ENCODE measurements at places on chromosomes 7 and 10.

DNA sequence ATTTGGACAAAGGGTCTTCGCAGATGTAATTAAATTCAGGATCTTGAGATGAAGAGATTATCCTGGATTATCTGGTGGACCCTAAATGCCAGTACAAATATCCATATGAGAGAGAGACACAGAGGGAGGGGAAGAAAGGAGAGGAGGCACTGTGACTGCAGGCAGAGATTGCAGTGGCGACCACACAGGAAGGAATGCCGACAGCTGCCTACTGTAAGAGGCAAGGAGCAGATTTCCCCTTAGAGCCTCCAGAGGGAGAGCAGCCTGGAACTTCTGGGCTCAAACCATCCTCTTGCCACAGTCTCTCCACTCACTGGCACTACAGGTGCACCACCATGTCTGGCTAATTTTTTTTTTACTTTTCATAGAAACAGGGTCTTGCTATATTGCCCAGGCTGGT lies 152.3 kb downstream of the SDK1 start:
- no peak for DNase-seq

GRCh38 chr10:13462551-13462950 lies 66.3 kb downstream of the BEND7 start:
- DNase-seq: no peak

DNA sequence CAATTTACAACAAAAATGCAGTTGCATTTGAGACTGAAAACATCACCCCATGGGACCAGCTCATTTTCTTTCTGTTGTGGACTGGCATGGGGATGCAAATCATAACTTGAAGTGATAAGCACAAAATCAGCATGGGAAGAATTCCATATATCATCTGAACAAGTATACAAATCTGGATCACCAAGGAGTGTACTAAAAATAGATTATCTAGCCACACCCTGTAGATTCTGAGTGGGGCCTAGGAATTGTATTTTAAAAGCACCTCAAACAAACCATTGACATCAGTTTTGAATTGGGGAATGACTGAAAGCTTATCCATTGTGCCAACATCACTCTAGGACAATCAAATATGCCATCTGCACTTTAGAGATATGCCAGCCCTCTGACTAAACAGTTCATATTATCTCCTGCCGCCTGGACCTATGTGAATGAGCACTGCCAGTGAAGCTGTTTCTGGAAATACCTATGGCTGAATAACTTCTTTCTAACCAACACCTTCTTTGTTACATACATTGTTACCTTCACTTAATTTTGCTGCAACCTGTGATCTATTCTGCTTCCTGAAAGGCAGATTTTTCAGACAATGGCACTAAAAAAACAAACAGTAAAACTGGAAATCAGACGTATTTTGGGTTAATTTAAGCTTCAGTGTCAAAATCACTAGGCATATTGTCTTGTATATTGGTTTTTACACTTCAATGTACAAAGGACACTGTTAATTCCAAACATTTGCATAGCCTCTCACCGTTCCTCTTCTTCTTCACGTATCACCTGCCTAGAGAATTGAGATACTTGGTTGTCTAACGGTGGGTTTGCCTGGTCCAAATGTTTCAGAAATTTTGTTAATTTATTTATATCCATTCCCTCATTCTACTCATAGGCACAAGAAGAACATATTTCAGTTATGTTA lies 42.4 kb upstream of the HGF start:
- DNase-seq: no peak

DNA sequence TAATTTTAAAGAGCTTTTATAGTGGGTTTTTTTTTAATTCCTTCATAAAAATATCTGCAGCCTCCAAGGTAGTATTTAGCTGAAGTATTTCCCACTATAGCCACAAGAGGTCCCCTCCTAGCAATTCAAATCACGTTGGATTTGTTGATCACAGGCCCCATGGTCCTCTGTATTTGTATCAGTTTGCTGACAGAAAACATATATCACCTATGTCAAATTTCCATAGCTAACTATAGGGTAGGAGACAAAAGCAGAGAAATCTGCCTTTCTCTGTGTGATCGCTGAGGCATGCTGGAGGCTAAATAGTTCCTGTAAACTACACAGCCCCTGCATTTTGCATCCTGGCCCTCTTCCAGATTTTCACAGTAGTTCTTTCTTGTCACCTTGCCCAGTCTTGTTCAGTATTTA lies 1.7 kb upstream of the CTNNA3 start:
- DNase-seq: no peak

DNA sequence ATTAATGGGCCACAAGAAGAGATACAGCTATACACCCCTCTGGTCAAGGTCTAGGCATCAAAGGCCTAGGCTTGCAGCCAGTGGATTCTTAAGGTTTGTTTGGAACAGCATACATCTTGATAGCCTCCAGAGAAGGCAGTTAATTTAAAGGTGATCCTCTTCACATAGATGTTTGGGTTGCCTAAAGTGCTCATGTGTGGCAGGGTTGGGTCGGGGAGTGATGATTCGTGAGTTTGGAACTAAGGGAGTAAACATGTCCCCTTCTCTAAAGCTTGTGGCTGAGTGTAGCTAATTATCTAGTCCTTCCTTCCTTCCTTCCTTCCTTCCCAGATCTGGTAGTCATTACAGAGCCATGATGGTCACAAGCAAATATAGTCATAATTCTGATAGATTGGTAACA lies 12.4 kb downstream of the PCLO start:
- no peak for DNase-seq

DNA sequence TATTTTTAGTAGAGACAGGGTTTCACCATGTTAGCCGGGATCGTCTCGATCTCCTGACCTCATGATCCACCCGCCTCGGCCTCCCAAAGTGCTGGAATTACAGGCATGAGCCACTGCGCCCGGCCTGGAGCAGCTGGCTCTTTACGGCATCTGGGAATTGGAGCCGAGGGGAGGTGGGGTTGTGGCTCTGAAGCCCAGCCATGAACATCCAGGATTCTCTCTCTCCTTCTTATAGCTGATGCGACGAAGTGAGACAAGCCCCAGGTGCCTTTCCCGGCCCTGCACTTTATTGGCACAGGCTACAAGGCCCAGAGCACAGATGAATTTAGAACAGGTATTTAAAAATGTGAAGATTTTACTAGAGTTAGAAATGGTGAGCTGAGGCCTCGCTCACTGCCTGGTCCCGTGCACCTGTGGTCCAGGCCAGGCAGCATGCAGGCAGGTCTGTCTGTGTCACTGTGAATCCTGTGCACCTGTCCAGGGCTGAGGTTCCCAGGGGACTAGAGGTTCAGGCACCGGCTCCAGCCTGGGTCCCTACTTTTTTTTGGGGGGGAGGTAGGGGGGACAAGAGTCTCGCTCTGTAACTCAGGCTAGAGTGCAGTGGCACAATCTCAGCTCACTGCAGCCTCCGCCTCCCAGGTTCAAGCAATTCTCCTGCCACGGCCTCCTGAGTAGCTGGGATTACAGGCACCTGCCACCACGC lies 379.7 kb upstream of the FOXK1 start:
- DNase-seq: no peak

DNA sequence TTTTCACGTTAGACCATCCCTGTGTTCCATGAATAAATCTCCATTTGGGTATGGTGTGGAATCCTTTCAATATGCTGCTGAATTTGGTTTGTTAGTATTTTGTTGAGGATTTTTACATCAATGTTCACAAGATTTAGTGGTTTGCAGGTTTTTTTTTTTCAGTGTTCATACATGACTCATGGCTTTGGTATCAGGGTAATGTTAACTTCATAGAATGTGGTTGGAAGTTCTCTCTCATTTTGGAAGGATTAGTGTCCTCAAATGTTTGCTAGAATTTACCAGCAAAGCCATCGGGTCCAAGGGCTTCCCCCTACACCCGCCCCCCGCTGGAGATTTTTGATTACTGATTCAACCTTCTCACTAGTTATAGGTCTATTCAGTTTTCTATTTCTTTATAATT lies 398.0 kb downstream of the NXPH1 start:
- no peak for DNase-seq

GRCh38 chr10:129417870-129418269 lies 49.2 kb upstream of the MGMT start:
- DNase-seq: no peak

GRCh38 chr10:34696423-34696822 lies 118.7 kb downstream of the PARD3 start:
- DNase-seq: peak; percentile 42

DNA sequence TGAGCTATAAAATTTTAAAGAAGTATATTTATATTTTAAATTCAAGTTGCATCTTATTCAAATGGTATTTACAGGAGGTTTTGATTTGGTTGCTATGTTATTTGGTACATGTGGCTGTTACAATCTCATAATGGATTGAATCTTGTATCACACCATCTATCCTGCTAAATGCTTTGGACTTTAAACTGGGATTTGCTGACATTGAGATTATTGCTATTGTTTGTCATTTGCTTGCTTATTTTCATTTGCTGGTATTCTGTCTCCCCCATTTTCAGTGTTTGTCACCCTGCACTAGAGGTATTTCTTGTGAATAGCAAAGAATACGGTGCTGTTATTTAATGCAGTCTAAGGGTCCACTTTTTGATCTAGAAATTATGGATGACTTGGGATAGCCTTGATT lies 171.1 kb downstream of the SH2D4B start:
- no peak for DNase-seq

DNA sequence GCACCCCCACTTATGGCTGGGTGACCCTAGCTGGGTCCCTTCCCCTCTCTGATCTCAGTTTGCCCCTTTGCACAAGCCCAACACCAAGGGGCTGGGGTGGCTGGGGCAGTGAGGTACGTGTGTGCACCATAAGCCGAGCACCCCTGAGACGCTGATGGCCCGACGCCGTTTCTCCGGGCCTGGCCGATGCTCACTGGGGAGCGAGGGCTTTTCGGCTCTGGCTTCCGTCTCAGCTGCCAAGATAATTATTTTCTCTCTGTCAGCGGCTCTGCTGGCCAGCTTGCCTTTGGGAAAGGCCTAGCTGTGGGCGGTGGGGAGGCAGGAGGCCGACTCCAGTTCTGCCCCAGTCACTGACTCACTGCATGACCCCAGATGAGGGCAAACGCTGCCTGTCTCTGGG lies 91.0 kb downstream of the ZMIZ1 start:
- no peak for DNase-seq

DNA sequence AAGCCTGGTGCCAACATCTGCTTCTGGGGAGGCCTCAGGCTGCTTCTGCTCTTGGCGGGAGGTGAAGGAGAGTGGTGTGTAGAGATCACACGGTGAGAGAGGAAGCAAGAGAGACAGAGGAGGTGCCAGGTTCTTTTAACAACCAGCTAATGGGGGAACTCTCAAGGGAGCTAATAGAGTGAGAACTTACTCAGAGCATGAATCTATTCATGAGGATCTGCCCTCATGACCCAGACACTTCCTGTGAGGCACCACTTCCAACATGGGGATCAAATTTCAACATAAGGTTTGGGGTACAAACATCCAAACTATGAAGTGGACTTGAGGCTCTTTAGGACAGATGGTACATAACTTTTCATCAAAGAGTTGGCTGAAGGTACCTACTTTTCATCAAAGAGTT lies 5.1 kb upstream of the ZNF32 start:
- DNase-seq: no peak

DNA sequence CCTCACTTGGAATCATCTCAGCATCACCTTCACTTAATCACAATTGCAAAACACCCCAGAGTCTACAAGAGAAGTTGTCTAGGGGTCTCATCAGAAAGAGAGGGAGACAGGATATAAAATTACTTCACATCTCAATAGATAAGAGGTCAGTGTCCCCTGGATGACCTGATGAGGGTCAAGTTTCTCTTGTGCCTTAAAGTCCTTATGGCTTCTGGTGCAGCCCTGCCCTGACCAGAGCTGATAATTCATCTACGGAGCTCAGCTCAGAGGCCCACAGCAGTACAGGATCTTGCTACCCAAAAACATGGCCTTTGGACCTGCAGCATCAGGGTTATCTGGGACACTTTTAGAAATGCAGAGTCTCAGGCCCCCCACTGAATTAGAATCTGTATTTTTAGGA lies 111.1 kb upstream of the GLI3 start:
- DNase-seq: no peak

DNA sequence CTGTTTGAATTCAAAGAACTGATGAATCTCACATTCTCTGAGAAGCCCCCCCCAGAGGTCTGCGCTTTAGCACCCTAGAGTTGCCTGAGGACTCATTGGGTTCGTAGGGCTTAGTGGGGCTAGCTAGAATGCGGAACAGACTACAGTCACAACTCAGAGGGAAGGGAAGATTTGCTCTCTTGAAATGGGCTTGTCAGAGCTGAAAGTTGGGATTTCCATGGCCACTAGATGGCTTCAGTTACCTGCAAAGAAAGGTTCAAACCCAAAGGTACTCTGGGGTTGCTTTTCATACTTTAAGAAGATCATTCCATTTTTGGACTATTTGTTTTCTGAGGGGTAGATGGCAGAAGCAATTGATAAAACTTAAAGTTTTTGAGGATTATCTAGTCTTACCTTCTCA lies 205.0 kb downstream of the BBS9 start:
- DNase-seq: no peak

DNA sequence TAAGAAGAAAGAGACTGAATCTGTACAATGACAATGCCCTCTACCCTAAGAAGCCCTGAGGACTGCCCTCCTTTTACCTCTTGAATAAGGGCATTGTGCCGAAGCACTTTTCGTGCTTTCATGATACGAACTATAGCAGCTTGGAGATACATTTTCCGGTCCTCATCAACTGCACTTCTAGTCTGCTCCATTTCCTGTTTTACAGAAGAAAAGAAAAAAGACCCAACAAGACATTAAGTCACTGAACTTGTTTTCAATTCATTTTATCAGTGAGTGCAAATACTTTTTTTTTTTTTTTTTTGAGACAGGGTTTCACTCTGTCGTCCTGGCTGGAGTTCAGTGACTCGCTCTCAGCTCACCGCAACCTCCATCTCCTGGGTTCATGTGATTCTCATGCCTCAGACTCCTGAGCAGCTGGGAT lies 78.4 kb downstream of the CUL2 start:
- no peak for DNase-seq

- DNase-seq: no peak
These were observed 127.2 kb upstream of the PPP2R2D start for GRCh38 chr10:131773370-131774343.

DNA sequence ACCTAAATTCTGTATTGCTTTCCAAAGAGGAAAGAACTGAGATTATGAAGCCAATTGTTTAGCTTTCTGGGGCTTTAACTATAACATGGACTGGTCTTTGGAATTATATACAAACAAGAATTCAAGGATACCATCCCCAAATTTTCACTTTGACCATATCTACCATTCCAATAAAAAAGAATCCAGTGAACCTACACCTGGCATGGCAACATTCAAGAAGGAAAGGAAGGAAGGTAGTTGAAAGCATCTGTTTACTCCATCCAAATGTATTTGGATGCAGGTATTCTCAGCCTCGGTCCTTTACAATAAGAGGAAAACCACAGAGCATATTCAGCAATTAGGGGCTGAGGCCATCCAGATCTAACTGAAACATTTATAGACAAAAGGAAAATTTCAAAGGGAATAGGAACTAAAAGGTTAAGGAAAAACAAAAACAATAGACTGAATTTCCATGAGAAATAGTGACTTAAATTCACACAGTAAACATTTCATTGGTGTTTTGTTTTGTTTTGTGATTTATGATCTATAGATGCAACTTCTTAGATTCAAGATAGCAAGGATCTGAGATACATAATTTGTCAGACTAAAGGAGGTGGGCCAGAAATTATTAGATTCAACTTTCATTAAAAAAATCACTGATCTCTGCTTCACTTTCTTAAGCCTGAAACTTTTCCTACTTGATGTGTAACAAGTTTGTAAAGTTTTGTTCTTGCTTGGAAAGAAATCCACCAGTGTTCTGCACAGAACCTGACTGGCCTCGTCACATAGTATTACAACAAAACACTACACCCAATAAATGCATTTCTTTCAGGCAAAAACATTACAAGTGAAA lies 12.7 kb downstream of the SKIDA1 start:
- no peak for DNase-seq
